ENCODE measurements at places on chromosomes 6 and 20. TPM values are rescaled to one million over a fixed set of nuclear protein-coding genes. Genes with fewer than 3 reads are reported as not detected.

CLIC5 gene
- polyA plus RNA-seq = 184 TPM

COL21A1 gene
- polyA plus RNA-seq = 121 TPM

SLC22A23 gene
- polyA plus RNA-seq = 11.2 TPM

- DNase-seq = no peak
Measured at GRCh38 chr20:760751-761417, 7.4 kb downstream of the SLC52A3 start.

DNA sequence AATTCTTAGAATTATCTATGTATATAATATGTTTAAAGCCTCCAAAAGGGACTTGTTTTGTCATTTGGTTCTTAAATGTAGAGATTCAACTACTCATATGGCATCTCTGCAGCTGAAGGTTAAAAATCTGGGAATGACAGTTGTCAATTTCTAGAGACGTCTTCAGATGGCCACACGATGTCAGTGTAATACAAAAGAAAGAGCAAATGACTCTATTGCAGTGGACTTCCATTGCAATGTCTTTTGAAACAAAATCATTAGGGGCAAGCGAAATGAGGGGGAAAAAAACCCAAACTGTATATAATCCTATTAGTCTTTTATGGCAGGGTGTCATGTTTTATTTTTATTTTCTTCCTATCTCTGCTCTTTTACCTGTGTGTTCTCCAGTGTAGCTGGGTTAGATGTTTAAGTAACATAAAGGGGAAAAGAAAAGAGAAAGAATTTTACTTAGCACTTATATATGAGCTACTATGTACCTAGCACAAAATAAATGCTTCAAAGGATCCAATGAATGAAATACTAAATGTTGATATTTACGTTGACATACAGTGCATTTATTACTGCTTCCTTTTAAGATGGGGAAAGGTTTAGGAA, 26.2 kb downstream of the CCN2 start:
- no peak for DNase-seq

GRCh38 chr6:438634-439170, 47.1 kb downstream of the IRF4 start:
- DNase-seq = no peak

- DNase-seq = no peak
Measured at GRCh38 chr6:132270726-132271402, 130.4 kb downstream of the MOXD1 start.

GRCh38 chr6:55530931-55531330, 48.1 kb downstream of the HMGCLL1 start:
- DNase-seq = no peak

- no peak for DNase-seq
Measured at GRCh38 chr6:49570474-49571079, 20.1 kb downstream of the C6orf141 start.

- no peak for DNase-seq
Measured at GRCh38 chr20:45344168-45344860, 3.9 kb downstream of the SDC4 start.

- DNase-seq = no peak
Measured at GRCh38 chr6:136783495-136784270, 8.6 kb downstream of the MAP3K5 start.

All from renal cortex interstitium (tissue), 15 donors.